NCI-H446 treated with DMSO at 0.1 percent for 48 hours (cell line): ENCODE measurements at places on chromosomes 5 and 9.
A peak's percentile ranks its signal among the peaks of the same experiment; 100 is the strongest.

GRCh38 chr5:61603211-61603908 lies 271.3 kb downstream of the ZSWIM6 start:
- DNase-seq = peak; percentile 41

DNA sequence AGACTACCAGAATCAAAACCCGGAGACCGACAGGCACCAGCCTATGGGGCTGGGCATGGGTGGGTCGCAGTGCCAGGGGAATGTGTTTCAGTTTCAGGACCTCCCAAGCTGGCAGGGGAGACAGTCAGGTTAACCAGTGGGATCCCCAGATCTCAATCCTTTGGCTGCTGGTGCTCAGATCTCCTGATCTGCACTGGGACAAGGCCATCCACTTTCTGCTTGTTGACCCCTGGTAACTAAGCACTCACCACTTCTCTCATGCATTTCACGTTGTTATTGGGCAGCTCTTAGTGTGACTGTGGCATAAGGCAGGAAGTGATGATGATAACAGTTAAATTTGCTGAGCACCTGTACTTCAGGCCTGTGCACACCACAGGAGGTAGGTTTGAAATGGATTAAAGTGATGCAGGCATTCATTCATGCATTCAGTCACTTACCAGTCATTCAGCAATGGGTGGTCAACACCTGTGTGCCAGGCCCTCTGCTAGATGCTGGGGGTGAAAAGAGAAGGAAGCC lies 42.1 kb upstream of the STXBP1 start:
- no peak for DNase-seq

GRCh38 chr5:27639005-27639612 lies 600.7 kb upstream of the CDH9 start:
- peak; percentile 27 for DNase-seq

- no peak for DNase-seq
These were observed 149.5 kb upstream of the PANK3 start for GRCh38 chr5:168728546-168729211.

GRCh38 chr5:150485693-150486401 lies 22.1 kb upstream of the NDST1 start:
- no peak for DNase-seq
